ENCODE measurements at places on chromosomes 16 and 17.

GRCh38 chr17:44247876-44248736 lies 19.8 kb downstream of the SLC4A1 start:
- DNase-seq: no peak

DNA sequence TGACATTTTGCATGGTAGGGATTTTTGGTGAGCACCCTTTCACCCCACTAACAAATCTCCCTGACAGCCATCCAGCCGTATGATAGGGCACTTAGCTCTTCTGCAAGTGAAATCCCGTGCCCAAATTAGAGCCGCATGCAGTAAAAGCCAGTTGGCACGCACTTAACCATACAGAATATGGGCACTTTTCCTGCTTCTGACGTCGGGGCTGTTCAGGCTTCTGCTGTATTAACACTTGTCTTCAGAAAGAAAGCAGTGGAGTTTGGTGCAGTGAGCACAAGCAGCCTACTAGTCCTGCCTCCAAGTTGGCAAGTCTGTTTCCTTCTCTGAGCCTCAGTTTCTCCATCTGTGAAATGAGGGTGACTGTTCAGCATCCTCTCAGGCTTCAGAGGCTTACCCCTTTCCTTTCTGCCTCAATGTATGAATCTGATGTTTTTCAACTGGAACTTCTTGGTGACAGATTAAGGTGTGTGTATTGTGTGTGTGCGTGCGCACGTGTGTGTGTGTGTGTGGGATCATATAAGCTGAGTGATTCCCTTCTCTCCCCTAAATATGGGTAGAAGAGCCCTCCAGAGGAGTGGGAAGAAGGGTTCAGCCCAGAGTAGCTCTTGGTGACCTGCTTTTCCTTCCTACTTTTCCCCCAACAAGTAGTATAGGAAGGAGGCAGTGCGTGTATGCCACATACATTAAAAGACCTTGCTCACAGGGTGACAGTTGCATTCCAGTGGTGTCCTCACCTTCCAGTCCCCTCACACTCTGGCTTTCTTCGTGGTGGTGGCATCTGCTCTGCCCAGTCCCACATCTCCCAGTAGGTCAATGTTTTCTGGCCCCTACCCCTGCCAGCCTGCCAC lies 19.0 kb downstream of the IGF2BP1 start:
- no peak for DNase-seq

DNA sequence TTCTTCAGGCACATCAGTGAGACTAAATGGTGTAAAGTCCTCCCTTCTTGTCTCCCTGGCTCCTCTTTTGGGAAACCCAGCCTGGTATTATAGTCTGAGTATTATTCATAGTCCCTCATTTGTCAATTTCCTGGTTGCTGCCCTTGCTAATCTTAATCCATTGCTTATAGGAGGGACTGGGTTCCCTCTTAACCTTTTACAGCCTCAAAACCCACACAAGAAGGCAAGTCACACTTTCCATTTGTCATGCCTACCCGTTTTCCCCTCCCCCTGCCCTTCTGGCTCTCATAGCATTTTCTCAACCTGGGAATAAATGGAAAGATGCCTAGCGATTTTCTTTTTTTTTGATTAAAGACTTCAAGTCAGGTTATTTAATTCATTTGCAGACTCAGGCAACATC lies 124.8 kb downstream of the MAP2K6 start:
- peak; percentile 8 for DNase-seq

DNA sequence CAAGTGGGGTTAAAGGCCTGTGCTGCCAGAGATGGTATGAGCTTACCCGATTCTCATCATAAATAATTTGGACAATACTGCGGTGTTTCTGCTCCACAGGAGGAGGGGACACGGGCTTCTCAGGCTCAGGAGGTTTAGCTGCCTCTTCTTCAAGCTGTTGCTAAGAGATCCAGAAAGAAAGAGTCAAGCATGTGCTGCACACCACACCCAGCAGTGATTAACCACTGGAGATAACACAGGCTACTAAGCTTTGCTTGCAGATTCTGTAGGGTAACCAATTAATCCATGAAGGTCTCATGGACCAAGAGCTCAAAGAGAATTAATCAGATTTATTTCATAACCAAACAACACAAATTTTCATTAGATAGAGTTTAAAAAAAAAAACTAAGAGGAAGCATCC lies 56.6 kb downstream of the NCOR1 start:
- DNase-seq: no peak

DNA sequence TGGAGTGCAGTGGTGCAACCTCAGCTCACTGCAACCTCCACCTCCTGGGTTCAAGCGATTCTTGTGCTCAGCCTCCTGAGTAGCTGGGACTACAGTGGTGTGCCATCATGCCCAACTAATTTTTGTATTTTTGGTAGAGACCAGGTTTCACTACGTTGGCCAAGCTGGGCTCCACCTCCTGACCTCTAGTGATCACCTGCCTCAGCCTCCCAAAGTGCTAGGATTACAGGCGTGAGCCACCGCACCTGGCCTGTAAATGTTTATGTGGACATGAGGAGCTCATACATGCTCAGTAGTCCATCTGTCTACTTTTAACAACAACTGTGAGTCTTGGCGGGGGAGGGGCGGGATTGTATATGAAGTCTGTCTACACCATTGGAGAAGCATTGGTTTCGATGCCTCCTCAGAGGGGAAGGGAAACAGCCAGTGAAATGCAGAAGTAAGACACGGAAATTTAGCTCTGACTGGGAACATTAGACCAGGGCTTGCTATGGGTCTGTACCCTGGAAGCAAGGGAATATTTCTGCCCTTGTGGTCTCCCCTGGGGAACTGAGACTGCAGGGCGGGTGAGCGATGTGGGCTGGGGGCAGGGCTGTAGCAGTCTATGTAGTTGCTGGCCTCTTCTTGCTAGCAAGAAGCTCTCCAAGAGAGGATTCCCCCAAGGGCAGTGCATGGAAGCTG lies 9.3 kb downstream of the NUBP1 start:
- DNase-seq: no peak

GRCh38 chr17:7833795-7834541 lies at the start of gene KDM6B:
TSS of gene KDM6B (plus strand) at chr17:7834217. CDS start at chr17:7845555, 11,338 bp downstream.
- peak; percentile 85 for DNase-seq

GRCh38 chr16:58815181-58815888 lies 81.2 kb upstream of the GOT2 start:
- DNase-seq: no peak

- peak; percentile 32 for DNase-seq
Measured at GRCh38 chr16:50509521-50510341, 38.5 kb upstream of the NKD1 start.

GRCh38 chr16:56190677-56191155 lies 573 bp upstream of the GNAO1 start:
- no peak for DNase-seq

DNA sequence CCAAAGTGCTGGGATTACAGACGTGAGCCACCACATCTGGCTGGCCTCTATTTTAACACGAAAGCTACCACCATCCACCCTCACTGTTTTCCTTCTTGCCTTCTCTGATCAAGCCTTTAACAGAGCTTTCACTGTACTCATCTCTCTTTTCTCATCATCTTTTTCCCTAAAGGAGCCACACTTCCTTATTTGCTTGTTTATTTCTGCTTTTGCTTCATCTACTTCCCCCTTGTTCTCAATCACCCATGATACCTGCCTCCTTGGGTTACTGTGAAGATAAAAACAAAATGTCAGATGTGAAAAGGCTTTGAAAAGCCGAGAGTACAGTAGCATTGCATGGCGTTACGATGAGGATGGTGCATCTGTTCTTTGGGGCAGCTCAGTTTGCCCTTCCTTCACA lies 79.9 kb downstream of the ZNF18 start:
- no peak for DNase-seq

DNA sequence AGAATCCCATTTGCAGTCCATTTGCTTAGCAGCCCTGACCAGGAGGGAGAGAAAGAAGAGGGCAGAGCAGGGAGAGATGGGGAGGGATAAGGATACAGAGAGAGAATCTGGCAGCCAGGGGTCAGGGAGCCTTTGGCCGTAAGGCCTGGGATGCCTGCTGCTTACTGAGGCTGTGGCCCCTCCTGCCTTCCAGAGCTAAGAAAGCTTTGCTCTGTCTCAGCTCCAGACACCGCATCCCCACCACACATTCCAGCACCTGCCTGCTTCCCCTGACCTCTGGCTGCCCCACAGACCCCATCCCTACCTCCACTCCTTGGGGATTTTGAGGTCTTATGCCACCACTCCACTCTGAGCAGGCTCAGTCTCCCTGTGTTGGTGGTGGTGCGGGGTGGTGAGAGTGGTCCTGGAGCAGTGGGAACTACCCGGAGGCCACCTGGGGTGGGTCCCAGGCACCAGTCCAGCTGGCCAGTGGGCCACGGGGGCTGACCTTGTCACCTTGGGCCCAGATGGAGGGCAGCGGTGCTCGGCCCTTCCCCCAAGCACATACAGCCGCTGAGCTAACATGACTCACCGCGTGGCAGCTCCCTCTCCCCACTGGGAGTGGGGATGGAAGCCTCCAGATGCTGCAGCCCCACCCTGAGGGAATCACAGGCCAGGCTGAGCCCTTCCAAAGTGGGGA lies 58.3 kb downstream of the RAI1 start:
- DNase-seq: no peak

DNA sequence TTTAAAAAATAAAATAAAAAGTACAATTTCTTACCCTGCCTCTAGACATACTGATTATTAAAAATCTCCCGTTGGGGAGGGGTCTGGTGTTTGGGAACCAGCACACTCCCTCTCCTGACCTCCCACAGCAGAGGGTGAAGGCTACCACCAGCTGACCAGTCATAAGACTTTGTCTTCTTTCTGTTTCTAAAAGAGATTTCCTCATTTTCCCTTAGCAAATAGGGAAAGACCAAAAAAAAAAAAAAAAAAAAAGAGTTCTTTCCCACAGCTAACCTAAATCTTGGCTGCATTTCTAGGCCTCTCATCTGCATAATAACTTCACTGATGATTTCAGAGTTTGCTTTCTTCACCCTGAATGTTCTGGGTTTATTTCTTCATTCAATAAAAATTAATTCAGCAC lies 30.3 kb downstream of the CDK5RAP3 start:
- no peak for DNase-seq

- peak; percentile 62 for DNase-seq
Measured at GRCh38 chr16:17369421-17370222, 101.1 kb downstream of the XYLT1 start.

GRCh38 chr17:34249478-34249877 lies 5.6 kb upstream of the CCL2 start:
- no peak for DNase-seq

- no peak for DNase-seq
Measured at GRCh38 chr17:55898195-55898594, 147.3 kb downstream of the PCTP start.

GRCh38 chr16:66427036-66427860 lies at the start of gene BEAN1:
TSS of gene BEAN1 (plus strand) at chr16:66427295. CDS start at chr16:66437677, 10,382 bp downstream.
- DNase-seq: no peak

DNA sequence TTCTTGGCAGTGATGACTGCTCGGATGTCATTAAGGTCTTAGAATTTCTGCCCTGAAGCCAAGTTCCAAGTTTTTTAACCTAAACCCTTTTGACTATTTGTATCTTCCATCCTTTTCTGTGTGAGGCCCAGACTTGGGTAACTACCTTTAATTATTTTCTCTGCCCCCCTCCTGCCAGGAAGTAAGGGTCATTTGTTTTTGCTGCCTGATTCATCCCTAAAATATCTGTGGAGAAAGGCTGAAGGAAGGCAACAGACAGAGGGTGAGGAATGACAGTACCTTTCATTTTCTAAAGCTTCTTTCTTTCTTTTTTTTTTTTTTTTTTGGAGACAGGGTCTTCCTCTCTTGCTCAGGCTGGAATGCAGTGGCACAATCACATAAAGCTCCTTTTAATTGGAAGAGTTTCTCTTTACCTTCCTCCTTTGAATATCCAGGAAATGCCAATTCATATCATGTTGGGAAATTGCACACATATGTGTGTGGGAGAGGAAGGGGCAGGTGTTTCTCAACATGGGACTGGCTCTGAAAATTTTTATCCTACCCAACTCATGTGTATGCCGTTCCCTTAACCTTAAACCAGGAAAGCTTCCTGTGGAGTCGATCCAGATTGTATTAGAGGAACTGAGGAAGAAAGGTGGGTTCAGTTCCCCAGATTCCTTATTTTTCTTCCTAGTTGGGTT lies 957 bp downstream of the VPS25 start:
- no peak for DNase-seq

GRCh38 chr17:47846716-47847340 lies 4.1 kb downstream of the SP6 start:
- DNase-seq: no peak

GRCh38 chr17:42225646-42226045 lies 31.4 kb upstream of the GHDC start:
- DNase-seq: no peak

DNA sequence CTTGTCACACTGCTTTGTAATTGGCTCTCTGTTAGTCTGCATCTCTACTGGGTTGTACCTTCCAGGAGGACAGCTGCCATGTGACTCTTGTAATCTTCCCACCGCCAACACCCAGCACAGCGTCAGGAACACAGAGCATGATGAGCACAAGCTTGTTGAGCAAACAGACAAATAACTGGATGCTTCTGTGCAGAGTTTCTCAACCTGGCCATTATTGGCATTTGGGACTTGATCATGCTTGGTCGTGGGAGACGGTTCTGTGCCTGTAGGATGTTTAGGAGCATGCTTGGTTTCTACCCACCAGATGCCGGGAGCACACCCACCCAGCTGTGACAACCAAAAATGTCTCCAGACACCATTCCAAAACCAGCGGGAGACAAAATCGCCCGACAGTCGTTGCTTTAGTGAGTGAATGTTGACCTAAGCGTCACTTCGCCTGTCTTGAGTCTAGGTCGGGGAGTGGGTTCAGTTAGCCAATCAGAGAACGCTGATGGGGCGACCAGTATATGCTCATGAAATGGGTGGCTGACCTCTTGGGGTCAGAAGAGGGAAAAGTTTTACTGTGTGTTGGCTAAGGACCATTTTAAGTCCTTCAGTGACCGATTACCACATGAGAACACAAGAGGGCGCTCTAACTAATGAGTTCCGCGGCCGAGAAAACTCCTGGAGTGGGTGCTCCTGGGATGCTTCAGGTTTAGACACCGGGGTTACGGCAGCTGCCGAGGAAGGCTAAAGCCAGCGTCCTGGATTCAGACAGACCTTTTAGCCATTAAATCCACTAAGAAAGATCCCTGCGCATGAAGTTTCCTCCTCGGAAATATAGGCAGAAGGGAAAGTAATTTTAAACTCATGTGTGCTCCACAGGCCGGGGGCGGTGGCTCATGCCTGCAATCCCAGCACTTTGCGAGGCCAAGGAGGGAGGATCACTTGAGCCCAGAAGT lies 57.8 kb upstream of the TEX2 start:
- DNase-seq: peak; percentile 50

DNA sequence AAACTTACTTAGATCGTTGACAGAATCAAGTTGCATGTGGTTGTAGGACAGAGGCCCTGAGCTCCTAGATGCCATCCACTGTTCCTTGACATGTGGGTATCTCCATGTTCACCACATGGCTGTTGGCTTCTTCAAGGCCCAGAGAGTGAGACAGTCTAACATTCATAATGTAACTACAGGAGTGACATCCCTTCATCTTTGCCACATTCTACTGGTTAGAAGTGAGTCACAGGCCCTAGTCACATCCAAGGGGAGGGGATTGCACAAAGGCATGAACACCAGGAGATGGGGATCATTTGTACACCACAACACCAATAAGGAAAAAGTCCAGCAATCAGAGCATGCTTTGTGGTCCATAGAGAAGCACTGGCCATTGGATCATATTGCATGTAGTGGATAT lies 56.6 kb downstream of the WSCD1 start:
- no peak for DNase-seq
